ENCODE measurements at places on chromosomes 12 and 14. TPM values are rescaled to one million over a fixed set of nuclear protein-coding genes. Genes with fewer than 3 reads are reported as not detected.

The CAPZA3 gene
- total RNA-seq, result not detected

The KIF26A gene
- total RNA-seq, result not detected

The PTPRB gene
- total RNA-seq, result 0.88 TPM

The RERG gene
- total RNA-seq, result 5.1 TPM

The A2M gene
- total RNA-seq, result 189 TPM

The SYNDIG1L gene
- not detected for total RNA-seq

The PRPF40B gene
- 7.6 TPM for total RNA-seq

The INHBC gene
- total RNA-seq, result not detected

The KLC1 gene
- total RNA-seq, result 122 TPM

The DDX23 gene
- total RNA-seq, result 37.1 TPM

Data from cardiac ventricle fibroblast (primary cell).